ENCODE measurements at places on chromosomes 2 and 18.

GRCh38 chr2:107735201-107735600 lies 91.5 kb upstream of the RGPD4 start:
- no peak for DNase-seq

DNA sequence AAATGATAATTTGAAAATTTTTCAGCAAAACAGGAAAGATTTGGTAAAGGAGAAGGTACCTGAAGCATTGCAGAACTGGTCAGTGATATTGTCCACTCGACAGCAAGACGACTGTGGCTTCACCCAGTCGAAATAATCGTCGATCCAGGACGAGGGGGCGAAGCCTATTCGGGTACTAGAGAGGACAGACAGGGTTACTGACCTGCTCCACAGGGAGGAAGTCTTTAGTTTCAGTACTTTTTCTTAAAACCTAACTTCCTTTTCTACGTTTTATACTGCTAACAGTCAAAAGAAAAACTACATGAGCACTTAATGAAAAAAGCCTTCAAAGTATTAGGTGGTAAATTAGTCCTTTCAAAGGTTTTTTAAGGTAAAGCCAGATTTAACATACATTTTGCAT lies 36.0 kb downstream of the RMC1 start:
- no peak for DNase-seq

- no peak for DNase-seq
Measured at GRCh38 chr2:24360963-24361330, 611 bp upstream of the ITSN2 start.

DNA sequence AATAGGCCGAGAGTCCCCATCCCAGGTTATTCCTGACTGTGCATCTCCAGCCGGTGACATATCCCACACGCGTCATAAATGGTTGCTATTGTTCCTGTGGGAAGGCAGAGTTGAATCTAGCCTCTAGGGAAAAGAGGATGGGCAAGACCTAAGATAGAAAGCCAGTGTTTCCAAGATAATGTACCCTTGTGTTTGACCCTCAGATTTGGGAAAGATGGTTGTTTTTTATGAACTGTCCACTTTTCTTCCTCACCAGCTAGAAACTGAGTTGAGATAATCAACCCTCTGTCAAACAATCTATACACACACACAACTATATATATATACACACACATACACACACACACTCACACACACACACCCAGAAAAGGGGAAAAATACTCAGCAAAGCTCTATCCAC lies 131.0 kb downstream of the PRKCE start:
- DNase-seq, result no peak

DNA sequence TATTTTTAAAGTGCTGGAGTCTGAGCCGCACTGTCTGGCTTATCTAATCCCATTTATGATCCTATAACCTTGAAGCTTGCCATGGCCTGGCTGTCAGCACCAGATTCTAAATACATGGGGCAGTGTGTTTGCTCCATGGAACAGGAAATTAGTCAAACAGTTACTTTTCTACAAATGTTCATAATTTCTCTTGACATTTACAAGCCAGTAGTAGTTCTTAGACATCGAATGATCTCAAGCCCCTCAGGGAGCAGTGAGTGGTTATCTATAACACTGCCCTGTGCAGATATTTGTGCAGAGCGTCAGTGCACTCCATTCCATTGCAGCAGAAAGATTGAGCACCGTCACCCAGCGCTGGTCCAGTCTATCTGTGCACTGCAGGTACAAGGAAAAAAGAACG lies 205.2 kb downstream of the AGPS start:
- no peak for DNase-seq

DNA sequence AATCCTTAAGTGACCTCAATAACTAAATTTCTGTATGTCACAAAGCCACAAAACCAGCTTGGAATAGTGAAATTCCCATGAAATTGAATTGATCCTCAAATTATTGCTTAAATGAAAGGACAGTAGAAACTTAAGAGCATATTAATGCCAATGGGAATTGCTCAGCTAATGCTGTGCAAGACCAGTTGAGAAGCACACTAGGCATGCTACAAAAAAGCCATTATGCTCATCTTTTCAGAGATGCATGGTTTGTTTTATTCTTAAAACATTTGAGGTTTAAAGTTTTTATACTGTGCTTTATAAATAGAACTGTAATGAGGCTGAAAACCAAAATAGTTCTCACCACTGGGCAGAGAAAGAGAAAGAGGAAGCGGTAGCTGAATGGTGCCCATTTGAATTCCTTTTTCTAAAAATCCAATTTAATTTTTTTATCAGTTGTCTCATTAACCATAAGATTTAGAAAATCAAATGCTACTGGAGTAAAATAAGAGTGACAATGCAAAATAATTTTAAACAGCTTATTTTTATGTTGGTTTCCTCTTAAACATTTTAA lies 98.6 kb downstream of the LNPK start:
- no peak for DNase-seq

- DNase-seq, result peak; percentile 10
Measured at GRCh38 chr2:88016960-88017779, 823 bp upstream of the RNU2-63P start.

DNA sequence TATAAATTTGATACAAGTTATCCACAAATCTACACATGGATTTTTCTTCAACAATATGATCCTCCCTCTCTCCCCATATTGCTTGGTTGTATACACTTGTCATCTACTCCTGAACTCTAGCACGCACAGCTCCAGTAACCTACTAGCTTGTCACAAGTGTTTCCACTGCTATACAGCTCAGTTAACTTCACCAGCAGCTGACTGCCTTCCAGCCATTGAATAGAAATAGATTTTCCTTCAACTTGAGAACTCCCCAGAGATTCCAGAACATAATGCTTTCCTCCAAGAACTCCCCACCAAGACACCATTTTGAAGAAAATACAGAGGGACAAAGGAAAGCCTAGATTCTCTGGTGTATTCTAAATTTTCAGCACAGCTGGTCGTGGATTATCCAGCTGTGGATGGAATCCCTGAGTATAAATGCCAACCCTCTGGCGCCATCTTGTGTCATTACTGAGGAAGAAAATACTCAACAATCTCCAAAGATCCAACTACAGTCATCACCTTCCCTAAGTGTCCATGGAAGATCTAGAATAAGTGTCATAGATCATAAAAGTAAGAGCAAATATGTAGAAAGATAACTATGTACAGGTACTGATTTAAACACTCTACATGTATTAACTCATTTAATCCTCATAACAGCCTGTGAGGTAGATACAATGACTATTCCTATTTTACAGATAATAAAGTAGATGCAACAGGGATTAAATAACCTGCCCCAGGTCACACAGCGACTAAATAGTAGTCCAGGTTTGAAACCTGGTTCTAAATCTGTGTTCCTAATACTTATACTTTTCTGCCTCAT lies 156.7 kb downstream of the ARHGAP28 start:
- DNase-seq, result no peak

DNA sequence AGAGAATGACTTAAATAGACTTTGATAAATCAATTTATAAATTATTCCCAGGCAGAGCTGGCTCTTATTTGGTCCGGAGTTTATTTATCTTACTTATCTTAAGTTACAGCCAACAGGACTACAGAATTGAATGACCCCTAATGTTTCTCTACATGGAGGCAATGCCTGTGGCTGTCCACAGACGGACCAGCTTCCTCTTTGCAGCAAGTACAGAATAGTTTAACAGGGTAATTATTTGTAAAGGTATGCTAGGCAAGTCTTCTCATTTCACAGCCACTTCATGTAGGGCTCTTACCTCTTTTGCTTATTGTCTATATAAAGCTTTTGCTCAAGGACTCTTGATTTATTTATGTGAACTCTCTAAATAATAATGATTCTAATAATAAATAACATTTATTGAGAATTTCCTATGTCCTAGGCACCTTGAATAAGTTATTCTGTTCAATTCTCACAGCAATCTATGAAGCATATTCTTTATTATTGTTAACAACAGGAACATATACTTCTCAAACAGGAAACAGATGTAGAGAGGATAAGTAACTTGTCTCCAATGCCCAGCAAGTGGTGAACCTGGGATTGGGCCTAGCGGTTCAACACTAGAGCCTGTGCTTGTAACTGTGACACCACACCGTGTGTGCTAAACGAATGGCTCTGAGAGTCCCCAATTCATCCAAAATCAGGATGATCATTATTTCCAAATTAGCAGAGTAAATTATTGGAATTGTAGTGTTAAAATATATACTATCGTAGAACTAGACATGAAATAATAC lies 58.8 kb upstream of the NXPH2 start:
- no peak for DNase-seq

DNA sequence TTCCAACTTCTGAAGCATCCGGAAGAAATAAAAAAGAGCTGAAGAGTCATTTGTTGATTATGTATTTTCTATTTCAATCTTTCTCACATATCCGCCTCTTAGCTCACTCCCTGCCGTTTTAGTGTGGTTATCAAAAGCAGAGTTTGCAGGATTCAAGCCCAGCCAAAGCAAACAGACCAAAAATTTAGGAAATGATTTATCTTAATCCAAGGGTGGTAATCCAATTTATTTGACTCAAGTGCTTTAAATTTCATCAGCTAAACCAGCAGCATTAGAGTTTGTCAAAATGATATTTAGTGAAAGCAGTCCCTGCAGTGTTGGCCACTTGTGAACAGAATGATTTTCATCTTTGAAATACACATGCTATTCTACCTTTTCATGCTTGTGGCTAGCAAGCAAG lies 129.3 kb upstream of the CCDC68 start:
- no peak for DNase-seq

DNA sequence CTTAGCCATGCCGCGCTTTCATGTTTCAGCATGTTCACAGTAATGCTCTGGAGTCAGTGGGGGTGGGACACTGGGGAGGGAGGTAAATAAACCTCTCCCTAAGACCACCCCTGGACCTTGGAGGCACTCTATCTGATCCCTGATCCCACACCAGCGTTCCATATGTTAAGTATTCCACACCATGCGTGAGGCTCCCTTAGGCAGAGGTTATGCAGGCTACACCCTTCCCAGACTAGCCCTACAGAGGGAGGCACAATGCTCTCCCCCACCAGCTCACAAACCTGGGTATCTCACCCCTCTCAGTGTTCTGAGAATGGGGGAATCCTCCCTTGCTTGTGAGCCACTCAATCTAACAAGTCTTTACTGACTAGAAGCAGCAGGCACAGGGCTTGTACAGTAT lies 1610.4 kb upstream of the ZEB2 start:
- no peak for DNase-seq

DNA sequence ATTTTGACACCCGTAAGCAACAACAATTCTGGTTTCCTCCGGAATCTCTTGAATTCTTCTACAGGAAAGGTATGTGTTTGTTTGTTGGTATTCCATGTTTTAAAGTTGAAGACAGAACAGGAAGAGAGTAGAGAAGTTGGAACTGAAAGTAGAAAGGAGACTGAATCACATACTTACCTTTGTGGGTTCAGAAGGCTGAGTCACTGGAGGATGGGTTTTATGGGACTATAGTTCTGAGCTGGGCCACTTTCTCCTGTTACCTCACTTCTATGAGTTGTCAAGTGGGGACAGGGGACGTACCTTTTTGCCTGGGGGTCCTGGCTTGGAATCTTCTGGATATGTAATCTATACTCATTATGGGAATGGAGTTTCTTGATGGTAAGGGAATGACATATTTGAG lies 40.9 kb downstream of the KDM3A start:
- DNase-seq, result no peak

DNA sequence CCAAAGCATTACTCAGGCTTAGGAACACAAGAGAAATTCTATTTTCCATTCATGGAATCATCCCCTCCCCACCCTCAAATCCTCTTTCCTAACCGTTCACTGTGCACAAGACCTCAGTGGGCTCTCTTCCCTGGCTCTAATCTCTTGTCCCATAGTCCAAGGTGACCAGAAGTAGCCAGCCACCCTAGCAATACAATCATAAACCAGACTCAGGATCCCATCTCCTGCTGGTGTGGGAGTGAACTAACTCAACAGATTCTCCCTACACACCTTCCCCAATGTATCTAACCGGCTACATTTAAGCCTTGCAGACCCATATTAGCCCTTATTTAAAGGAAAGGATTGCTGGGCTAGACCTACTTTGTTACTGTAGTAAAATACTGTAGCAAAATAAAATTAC lies 45.5 kb downstream of the HNRNPLL start:
- DNase-seq, result no peak

- DNase-seq, result no peak
Measured at GRCh38 chr18:9133225-9133624, 3.4 kb upstream of the ANKRD12 start.

- no peak for DNase-seq
Measured at GRCh38 chr2:44420725-44421124, 59.0 kb downstream of the CAMKMT start.

GRCh38 chr18:13620818-13621445 lies 105.4 kb downstream of the FAM210A start:
- DNase-seq, result no peak
